ENCODE measurements at places on chromosomes 13 and 19.

DNA sequence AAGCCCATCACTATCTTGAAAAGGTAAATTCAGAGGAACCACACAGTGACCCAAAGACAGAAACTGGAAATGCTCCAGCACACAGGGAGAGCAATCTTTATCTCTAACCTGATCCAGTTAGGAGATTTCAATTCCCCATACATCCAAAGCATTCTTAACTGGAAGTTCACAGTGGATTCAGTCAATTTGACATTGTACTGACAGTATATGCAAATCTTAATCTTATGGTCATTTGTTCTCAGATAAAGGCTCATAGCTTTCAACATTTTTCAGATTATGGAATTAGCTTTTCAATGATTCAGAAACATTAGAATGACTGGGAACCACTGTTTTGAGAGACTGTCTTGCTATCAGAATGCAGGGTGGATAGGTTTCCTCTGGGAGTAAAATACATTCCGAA, 1455.6 kb downstream of the OLFM4 start:
- no peak for DNase-seq

DNA sequence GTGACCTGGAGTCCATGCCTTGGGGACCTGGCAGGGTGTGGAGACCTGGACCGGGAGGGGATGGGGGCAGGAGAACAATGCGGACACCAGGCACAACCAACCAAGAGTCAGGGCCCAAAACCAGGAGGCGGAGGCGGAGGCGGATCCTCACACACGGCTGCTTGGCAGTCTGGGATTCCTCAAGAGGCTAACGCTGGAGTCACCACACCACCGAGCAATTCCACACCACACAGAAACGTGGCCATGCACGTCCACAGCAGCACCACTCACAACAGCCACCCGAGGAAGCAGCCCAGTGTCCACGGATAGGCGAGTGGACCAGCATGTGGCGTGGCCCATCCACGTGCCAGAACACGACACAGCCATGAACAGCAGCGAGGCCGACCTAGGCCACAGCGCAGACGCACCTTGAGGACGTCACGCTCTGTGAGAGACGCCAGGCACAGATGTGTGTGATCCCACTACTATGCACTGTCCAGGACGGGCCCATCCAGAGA, 17.7 kb downstream of the SBNO2 start:
- DNase-seq, result no peak

DNA sequence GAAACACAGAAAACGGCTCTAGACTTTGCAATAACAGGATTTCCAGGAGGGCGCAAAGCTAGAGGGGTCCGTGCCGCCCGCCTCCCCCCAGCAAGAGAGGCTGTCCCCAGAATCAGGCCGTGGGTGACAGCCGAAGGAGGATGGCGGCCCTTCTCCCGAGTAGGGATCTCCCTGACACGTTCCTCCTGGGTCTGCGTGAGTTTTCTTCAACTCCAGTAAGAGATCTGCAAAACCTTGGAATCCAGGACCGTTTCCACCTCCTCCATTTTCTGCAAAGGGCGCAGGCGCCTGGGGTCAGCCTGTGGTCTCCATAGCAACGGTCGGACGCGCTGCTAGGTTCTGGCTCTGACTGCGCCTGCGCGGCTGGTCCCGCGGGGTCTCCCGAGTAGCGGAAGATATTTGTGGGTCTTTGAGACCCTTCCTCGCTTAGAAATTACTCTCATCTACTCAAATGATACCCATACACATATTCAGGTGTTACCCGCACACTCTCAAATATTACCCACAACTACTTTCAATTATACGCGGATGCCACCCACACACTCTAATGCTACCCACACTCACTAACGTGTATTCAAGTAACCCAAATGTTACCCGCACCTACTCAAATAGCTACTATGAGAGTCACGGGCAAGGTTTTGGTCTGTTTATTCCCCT, 2.1 kb downstream of the PNMA8C start:
- peak; percentile 81 for DNase-seq

DNA sequence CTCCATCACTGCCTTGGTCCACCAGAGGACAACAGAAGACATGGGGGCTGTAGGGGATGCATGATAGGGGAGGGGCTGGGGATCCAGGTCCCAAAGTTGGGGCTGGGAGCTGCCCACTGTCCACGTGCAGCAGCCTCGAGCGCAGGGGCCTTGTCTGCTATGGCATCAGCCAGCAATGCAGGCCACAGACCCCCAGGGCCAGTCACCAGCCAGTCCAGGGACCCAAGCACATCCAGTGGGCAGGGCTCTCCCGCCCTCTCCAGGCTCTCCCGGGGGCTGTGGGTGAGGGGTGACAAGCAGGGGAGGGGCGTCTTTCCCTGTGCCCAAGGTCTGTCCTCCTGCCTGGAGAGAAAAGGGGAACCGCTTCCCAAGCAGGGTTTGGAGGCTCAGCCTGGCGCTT, 32.8 kb downstream of the PEPD start:
- DNase-seq, result no peak

- no peak for DNase-seq
Measured at GRCh38 chr19:13120031-13120430, 2.0 kb downstream of the NACC1 start.

- peak; percentile 25 for DNase-seq
Measured at GRCh38 chr19:50050406-50051227, 24.8 kb downstream of the ZNF473 start.

GRCh38 chr13:49098198-49098597, 121.9 kb upstream of the MLNR start:
- DNase-seq, result no peak

GRCh38 chr19:52943884-52944643, 18.6 kb downstream of the ZNF816 start:
- no peak for DNase-seq

DNA sequence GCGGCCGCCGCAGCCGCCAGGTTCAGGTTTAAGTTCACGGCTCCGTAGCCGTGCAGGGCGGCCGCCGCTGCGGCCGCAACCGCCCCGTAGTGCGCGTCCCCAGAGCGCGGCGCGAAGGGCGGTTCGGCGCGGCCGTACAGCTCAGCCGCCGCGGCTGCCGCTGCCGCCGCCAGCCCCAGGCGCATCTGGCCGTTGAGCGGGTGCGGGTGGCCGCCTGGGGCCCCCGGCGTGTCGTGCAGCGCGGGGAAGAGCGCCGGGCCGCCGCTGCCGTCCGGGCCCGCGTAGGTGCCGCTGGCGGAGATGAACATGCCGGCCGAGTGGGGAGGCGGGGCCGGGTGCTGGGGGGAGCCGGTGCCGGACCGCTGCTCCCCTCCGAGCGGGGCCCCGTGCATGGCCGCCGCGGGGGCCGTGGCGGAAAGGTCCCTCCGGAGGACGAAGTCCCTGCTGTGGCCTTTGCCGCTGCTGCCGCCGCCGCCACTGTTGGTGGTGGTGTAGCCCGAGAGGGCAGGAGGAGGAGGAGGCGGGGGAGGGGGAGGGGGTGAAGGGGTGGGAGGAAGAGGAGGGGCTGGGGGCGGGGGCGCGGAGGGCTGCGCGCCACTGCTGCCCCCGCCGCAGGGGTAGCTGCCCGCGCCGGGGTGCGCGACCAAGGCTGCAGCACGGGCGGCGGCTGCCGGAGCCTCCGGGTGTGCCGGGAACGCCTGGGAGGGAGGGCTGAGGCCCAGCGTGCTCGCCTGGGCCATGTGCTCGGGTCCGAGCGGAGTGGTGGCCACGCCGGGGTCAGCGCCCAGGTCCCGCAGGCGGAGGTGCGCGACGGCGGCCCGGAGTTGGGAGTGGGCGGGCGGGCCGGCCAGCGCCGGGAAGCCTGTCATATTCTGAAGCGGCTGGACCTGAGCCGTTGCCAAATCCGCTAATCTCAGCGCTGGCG, 654 bp downstream of the ZIC5 start:
- DNase-seq, result no peak

- DNase-seq, result no peak
Measured at GRCh38 chr13:50650592-50651504, 192.6 kb downstream of the DLEU7 start.

- DNase-seq, result peak; percentile 73
Measured at GRCh38 chr19:2461751-2462634, 5.2 kb upstream of the LMNB2 start.

GRCh38 chr13:33489563-33489962, 204.0 kb upstream of the STARD13 start:
- DNase-seq, result no peak

DNA sequence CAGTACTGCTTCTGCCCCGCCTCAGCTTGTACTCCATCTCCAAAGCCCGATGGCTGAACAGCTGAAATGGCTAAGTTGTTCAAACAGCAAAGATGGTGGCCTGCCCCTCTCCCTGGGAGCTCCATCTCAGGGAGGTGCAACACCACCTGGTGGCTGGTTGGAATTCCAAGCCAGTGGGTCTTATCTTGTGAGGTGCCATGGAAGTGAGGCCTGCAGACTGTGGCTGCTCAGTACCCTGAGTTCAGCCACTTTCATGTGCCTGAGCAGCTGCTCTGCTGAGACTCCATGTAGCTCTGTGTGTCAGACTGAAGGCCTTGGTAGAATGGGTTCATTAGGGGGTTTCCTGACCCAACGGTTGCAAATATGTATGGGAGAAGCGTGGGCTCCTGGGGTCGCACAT, 67.3 kb upstream of the SPRY2 start:
- DNase-seq, result no peak

GRCh38 chr19:38543807-38544568, 73.8 kb downstream of the MAP4K1 start:
- peak; percentile 68 for DNase-seq

GRCh38 chr13:46383383-46383782, 3.7 kb downstream of the RUBCNL start:
- no peak for DNase-seq

DNA sequence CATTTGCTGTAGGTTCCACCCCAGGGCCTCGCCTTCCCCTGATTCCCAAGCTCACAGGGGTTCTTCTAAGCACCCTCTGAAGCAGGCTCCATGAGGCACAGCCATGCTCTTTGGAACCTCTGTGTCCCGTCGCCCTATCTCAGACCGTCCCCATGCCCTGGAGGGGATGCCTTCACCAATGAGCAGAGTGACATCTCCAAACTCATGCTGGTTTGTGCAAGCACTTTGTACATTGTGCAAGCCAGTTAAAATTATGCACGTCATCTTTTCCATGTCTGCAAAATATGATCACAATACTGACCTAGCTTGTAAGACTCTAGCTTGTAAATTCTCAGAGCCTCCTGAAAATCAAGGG, 46.5 kb upstream of the RAP2A start:
- no peak for DNase-seq

DNA sequence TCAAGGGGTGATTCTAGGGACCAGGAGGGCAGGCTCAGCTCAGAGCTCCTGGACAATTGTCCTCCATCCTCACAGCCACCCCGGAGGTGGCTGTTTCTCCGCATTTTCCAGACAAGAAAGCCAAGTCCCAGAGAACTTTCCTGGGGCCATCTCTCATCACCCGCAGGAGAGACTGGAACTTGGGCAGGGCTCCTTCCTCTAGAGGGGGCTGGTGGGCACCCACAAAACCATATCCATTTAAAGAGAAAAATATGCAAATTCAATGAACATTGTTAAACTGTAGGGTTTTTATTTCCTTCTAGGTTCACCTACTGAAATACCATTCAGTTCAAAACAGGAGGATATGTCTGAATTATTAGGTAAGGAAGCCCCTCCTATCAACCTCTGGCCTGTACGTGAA, 16.6 kb downstream of the SPACA7 start:
- no peak for DNase-seq

DNA sequence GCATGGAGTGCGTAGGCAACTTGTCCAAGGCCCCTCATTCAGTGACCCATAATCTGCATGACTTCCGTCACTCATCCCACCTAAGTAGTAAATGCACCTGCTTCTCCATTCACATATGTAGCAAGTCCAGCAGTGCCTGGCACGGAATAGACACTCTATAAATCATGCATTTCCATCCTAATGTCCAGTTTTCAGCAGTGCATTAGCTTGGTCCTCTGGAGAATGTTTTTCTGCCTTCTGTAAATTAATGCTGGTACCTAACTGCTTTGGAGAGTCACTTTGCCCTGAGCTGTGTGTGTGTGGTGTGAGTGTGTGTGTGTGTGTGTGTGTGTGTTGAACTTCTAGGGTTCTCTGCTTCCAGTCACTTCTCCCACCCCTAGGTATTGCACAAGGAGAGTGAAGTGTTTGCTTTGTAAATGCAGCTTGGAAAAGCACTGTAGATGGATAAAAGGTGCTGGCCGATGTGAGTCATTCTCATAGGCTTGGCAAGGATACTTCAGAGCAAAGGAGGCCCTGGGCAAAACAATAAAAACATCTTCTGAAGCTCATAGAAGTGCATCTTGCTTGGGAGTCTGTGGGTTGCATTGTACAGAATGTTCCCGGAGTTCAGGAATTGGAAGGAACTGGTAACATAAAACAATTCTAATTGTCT, 181.8 kb downstream of the KATNAL1 start:
- DNase-seq, result peak; percentile 31

GRCh38 chr13:50594276-50595051, 249.0 kb downstream of the DLEU7 start:
- DNase-seq, result no peak

DNA sequence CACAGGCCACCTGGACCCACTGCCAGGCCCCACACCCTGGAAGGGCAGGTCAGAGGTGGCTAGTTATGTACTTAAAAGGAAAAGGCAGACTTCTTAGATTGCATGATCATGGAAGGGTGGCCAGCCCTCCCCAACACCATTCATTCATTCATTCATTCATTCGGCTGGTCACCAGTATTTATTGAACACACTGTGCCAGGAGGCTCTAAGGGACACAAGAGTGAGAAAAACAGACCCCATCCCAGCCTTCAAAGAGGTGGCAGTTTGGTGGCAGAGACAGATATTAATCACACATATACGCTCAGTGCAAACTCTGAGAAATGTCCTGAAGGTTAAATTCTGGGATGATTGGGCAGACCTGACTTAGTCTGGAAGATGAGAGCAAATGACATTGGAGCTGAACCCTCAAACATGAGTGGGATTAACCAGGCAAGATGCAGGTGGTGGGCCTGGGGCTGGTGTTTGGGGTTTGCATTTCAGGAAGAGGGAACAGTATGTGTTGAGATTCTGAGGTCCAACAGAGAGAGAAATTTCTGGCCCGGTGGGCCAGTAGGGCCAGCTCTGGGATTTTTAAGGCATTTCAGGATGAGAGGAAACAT, 147.5 kb downstream of the ZNF536 start:
- DNase-seq, result no peak

DNA sequence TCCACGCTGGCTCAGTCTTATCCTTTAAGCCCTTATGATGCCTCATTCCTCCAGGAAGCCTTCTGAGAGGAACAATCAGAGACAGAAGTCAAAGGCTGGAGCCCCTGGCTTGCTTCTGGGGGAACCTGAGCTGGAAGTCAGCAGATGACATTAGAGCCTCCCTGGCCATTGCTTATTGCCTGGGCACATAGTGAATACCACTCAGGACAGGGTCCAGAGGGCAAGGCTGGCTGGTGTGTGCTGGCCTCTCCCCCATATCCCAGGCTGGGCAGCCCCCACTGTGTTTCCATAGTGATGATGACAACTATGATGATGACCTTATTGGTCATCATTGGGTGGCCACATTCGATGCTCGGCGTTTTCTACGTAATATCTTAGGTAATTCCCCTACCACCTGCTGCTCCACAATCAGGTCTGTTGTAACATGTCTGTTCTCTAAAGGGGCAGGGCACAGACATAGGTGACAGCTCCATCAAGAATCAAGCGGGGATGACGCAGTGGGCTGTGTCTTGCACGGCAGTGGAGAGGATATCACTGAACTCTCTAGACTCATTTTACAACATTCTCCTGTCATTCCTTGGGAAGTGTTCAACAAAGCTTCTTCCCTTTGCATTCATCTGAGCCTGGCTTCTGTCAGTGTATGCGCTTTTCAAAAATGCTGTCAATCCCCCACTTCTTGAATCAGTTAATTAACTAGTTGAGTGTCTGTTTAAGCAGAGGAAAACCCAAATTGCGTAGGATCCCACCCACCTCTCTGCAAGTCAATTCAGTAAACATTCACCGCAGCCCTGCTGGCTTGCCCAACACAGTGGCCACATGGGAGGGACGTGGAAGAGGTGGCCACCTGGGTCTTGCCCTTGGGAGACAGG, 89.4 kb upstream of the TSHZ3 start:
- DNase-seq, result no peak

All from HuH-7.5 (cell line).